ENCODE measurements at places on chromosomes 13 and 19. TPM values are rescaled to one million over a fixed set of nuclear protein-coding genes. Genes with fewer than 3 reads are reported as not detected.

Gene ZNF446
- polyA plus RNA-seq, result 8.3 TPM

DNA sequence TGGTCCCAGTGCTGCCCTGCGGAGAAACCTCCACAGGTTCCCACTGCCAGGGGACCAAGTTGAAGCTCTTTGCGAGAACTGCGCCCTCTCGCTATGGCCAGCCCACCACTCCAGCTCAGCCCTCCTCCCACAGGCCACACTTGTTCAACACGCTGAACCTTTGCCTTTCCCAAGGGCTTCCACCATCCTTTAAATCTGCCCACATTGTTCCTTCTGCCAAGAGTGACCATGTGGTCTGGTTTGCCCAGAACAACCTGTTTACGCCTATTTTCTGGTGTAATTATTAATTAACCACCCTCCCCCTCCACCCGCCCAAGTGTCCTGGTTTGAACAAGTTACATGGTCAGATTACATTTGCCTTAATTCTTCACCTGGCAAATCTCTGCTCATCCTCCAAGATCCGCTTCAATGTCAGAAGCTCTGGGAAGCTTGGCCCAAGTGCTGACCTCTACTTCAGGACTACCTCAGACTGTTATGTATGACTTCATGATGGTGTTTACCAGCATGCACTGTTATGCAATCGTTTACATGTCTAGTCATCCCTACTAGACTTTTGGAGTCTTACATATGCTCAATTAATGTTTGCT, 12.0 kb upstream of the USP12 start:
- DNase-seq, result no peak

Gene ADM5
- polyA plus RNA-seq, result 3.5 TPM

Gene LHB
- 0.32 TPM for polyA plus RNA-seq

Measured in lung (tissue), 17 donors.